Natural killer cell treated with Interleukin-12 subunit alpha and Interleukin-12 subunit beta and Interleukin-15 and Interleukin-18, amount 100 ng/mL, for 72 hours (primary cell): ENCODE measurements at places on chromosomes 5 and 9.

DNA sequence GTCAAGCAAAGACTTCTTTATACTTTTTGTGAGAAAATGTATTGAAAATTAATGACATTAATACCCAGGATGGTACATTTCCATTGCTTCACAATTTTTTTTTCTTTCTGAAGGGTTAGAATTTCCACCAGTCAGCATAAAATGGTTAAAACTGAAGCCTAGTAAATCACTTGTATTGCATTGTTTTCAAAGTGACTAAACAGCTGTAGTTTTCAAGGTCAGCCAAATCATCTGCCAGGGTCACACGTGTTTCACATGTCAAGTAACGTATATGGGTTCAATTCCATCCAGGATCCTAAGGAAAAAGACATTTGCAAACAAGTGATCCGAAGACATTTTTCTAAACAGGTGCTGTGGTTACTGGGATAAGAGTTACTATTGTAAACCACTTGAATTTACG, 574.2 kb downstream of the RAB3C start:
- no peak for DNase-seq

GRCh38 chr9:79985264-79985663, 413.5 kb downstream of the TLE4 start:
- DNase-seq: no peak

GRCh38 chr5:151223447-151224264, at the start of gene CCDC69:
Gene CCDC69 (minus strand): TSS chr5:151224092. CDS start chr5:151223970, 122 bp downstream.
- DNase-seq: peak; percentile 83

DNA sequence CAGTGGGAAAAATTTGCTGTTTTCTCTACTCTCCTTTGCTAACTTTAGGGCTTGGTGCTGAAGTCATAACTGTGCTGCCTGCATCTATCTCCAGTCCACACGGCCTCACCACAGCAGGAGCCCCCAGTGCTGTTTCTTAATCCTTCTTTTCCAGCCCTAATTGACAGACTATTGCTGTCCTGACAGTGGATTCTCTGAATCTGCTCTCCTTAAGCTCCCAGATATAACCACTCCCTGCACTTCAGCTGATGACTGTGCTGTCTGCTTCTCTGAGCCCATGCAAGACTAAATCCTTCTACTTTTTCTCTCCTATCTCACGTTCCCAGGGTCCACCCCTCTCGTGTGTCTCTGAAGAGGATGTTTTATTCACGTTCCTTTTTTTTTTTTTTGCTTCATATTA, 19.7 kb upstream of the GRIA1 start:
- no peak for DNase-seq

DNA sequence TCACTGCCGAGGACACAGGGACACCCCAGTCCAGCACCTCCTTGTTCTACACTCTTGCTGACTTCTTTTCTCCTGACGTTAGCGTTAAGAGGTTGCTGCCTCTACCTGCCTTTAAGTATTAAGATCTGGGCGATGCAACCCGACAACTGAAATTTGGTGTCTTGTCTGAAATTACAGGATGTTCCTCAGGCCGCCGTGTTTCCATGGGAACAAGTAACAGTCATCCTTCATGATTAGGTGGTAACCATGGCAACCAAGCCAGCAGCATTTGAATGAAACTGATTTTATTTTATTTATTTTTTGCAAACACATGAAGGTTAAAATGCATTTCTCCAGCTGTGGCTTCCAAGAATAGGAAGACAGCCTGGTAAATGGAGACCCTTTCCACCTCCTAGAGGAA, 20.8 kb downstream of the DAB2IP start:
- no peak for DNase-seq

DNA sequence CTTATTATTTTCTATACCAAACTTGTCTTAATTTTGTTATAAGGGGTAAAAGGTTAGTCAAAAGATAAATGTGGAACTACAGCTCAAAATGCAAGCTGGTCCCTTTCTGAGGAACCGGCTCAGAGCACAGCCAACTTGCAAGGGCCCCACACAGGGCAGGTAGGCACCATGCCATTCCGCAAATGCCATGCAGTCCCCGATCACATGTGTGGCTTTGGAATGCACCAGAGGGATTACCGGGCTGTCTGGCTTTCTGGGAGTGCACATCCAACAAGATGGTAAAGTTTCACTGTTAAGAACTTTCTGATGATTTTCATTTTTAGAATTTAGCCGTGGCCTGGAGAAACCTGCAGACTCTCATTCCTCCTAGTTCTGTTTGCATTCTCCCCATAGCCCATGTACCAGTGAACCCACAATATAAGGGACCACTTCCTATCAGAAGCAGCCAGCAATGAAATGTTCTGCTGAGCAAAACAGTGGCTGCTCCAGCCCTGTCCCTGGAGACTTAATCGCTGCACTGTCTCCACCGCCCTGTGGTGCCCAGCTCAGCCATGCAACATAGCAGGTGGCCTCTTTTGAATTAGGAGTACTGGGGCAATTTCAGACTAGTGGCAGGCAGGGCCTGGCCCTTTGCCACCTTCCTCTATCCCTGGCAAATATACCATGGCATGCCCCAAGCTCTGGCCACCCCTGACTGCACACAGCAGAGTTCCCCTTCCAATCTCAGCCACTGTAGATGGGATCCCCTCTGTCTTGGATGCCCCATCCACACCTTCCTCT, 11.4 kb downstream of the SHB start:
- no peak for DNase-seq

DNA sequence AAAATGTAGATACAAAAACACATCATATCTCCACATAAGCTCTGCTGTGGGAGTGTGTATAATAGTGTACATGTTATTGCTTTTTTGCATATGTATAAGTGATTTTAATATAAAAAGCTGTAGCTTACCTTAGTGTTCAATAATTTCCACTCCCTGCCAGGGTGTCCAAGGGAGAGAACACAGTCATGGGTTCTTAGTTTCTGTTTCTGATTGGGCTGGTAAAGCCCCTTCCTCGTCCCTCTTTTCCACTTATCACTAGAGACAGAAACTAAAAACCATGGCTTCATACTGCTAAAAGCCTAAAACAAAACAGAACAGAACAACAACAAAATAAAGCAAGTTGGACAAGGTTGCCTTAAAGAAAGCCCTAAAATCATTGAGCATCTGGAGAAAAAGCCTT, 74.4 kb upstream of the S1PR3 start:
- DNase-seq: no peak
